ENCODE measurements at places on chromosomes 13 and 19. TPM values are rescaled to one million over a fixed set of nuclear protein-coding genes. Genes with fewer than 3 reads are reported as not detected.

GRCh38 chr19:49059053-49059452 is 1.5 kb upstream of the CGB7 start:
- no peaks in the 10 kb centered on the region for H3K4me1 ChIP-seq
- H3K4me3 ChIP-seq = no peak overlapping the region
- H3K27me3 ChIP-seq = no peaks in the 10 kb centered on the region
- no peak for DNase-seq

- H3K27ac ChIP-seq = no peak overlapping the region
- H3K36me3 ChIP-seq = no peaks in the 10 kb centered on the region
- no peak for DNase-seq
- no peaks in the 10 kb centered on the region for H3K4me1 ChIP-seq
- H3K27me3 ChIP-seq = no peaks in the 10 kb centered on the region
These were observed 2.3 kb downstream of the CLPTM1 start for GRCh38 chr19:44957526-44957925.

LRP3 gene
- 21.6 TPM for total RNA-seq

SLC27A5 gene
- total RNA-seq = 8.1 TPM

DNA sequence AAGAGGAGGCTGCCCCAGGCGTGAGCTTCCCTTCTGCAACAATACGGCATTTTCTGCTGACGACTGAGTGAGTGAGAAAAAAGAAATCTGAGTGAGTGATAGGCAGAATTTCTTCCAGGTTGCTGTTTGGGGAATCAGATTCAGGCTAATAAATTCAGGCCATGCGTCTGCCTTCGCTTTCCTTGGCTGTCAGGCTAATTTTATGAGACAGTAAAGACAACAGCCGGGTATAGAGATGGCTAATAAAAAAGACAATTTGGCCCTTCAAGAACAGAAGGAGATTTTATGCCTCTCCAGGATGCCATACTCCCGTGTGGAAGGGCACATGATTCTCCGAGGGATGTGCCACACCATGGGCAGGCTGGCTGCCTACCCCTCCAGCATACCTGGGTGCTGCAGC is 145.9 kb upstream of the UBL3 start:
- no peaks in the 10 kb centered on the region for H3K36me3 ChIP-seq
- no peak for DNase-seq
- H3K4me1 ChIP-seq = no peaks in the 10 kb centered on the region
- H3K27me3 ChIP-seq = no peaks in the 10 kb centered on the region
- H3K4me3 ChIP-seq = no peak overlapping the region

ZNF229 gene
- total RNA-seq = 5.4 TPM

- H3K4me3 ChIP-seq = no peak overlapping the region
- no peaks in the 10 kb centered on the region for H3K27me3 ChIP-seq
- DNase-seq = no peak
These were observed 275.2 kb upstream of the PCDH9 start for GRCh38 chr13:67505376-67505775.

GRCh38 chr13:19604306-19604705 is 29.2 kb upstream of the MPHOSPH8 start:
- H3K4me3 ChIP-seq = no peak overlapping the region
- H3K36me3 ChIP-seq = no peaks in the 10 kb centered on the region
- no peaks in the 10 kb centered on the region for H3K27me3 ChIP-seq
- DNase-seq = no peak

GRCh38 chr19:12872941-12873890 is 8.0 kb downstream of the DNASE2 start:
- H3K4me3 ChIP-seq = no peak overlapping the region
- no peaks in the 10 kb centered on the region for H3K27me3 ChIP-seq
- no peak overlapping the region for H3K27ac ChIP-seq

- H3K27me3 ChIP-seq = no peaks in the 10 kb centered on the region
- peaks cover 4% of the 10 kb centered on the region for H3K4me1 ChIP-seq
- no peak overlapping the region for H3K27ac ChIP-seq
- H3K36me3 ChIP-seq = no peaks in the 10 kb centered on the region
- no peak for DNase-seq
These were observed 107.8 kb downstream of the FOXO1 start for GRCh38 chr13:40558656-40559055.

- H3K27me3 ChIP-seq = no peaks in the 10 kb centered on the region
- H3K27ac ChIP-seq = no peak overlapping the region
- DNase-seq = no peak
- H3K4me3 ChIP-seq = no peak overlapping the region
These were observed 68.4 kb upstream of the LRCH1 start for GRCh38 chr13:46484561-46484960.

- H3K4me3 ChIP-seq = no peak overlapping the region
- H3K36me3 ChIP-seq = no peaks in the 10 kb centered on the region
- DNase-seq = no peak
- H3K27ac ChIP-seq = no peak overlapping the region
- H3K27me3 ChIP-seq = no peaks in the 10 kb centered on the region
- H3K4me1 ChIP-seq = no peaks in the 10 kb centered on the region
These were observed 2.8 kb upstream of the A1BG start for GRCh38 chr19:58355908-58356765.

- H3K36me3 ChIP-seq = no peaks in the 10 kb centered on the region
- H3K4me1 ChIP-seq = no peaks in the 10 kb centered on the region
- no peak for DNase-seq
- H3K27me3 ChIP-seq = no peaks in the 10 kb centered on the region
These were observed 539.5 kb upstream of the SLC10A2 start for GRCh38 chr13:103605546-103606326.

DNA sequence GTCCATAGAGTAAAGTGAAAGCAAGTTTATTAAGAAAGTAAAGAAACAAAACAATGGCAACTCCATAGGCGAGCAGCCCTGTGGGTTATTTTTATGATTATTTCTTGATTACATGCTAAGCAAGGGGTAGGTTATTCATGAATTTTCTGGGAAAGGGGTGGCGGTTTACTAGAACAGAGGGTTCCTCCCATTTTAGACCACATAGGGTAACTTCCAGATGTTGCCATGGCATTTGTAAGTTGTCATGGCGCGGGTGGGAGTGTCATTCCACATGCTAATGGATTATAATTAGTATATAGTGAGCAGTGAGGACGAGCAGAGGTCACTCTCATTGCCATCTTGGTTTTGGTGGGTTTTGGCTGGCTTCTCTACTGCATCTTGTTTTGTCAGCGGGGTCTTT is 8.4 kb upstream of the DCUN1D2 start:
- H3K36me3 ChIP-seq = peaks cover 3% of the 10 kb centered on the region
- no peak overlapping the region for H3K27ac ChIP-seq
- no peak for DNase-seq
- H3K27me3 ChIP-seq = no peaks in the 10 kb centered on the region
- H3K4me3 ChIP-seq = no peak overlapping the region

NDUFA11 gene
- 138 TPM for total RNA-seq

Measured in aorta (tissue), 5 donors.